Stimulated activated CD4-positive, alpha-beta T cell treated with anti-CD3 and anti-CD28 coated beads, TNF-alpha, amount 100 ng/mL, for 1 hour (primary cell): ENCODE measurements at places on chromosomes 7 and 10.

- no peak for DNase-seq
These were observed 55.6 kb downstream of the CRTAC1 start for GRCh38 chr10:97974526-97975525.

GRCh38 chr10:16954280-16955030, 137.2 kb upstream of the RSU1 start:
- no peak for DNase-seq

DNA sequence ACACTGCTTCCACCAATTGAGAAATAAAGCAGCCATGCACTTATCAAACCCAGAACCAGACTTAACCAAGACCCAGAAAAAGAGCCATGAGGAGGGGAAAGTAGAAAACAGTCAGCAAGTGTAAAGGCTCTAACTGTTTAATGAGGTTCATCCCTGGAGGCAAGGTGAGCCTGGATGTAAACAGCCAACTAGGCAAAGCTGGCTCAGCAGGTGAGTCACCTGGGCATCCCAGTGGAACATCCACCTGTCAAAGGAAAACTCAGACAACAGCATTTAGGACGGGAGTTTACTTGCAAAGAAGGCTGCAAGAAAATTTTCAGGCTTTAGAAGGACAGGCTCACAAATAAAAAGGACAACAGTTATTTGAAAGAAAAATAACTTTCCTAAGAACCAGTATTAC, 153.0 kb downstream of the SNX13 start:
- DNase-seq, result no peak

- no peak for DNase-seq
These were observed 25.6 kb upstream of the ERCC6 start for GRCh38 chr10:49564461-49565009.

- DNase-seq, result no peak
These were observed 1.9 kb upstream of the FAM170B start for GRCh38 chr10:49135575-49136313.

DNA sequence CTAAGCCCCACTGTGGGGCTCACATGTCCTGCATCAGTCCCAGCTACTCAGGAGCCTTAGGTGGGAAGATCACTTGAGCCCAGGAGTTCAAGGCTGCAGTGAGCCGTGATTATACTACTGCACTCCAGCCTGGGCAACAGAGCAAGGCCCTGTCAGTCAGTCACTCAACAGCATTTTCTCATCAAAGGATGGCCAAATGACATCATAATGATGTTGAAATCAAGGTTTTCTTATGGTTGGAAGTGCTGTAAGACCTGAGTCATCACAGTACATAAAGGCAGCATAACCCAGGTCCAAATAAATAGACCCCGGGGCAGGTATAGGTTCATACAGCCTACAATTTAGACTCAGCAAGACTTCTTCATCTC, 341.1 kb downstream of the PARD3 start:
- DNase-seq, result no peak

- DNase-seq, result no peak
These were observed 335.4 kb upstream of the MTPN start for GRCh38 chr7:136312592-136312991.

DNA sequence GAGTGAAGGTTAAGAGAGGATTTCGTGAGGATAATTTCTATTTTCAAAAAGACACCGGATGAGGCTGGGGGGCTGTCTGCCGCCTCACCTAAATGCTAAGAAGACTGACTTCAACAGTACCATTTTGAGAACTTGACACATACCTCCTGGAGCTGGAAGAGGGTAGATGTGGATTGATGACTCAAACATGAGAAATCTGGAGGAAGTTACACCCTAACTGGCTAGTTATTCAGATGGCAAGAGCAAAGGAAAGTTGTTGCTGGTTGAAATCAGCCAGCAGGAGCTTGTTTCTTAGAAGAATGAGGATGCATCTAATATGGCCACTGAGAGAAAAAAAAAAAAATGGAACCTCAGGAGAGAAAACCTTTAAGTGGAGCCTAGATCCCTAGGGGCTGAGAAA, 76.2 kb upstream of the KIAA1217 start:
- no peak for DNase-seq

DNA sequence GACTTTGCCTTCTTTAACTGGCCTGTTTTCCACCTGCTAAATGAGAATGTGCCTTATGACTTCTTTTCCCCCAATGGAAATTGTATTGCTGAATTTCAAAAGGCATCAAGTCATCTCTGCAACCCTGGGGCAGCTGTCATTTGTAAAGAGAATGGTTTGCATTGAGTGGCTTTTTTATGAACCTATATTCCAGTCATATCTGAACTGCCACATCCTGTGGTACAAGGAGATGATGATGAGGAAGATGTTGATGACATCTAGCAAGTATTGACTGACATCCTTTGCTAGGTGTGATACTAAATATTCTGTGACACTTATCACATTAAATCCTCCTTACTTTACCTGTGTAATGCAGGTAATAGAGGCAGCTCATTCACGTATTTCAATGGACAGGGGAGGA, 88.3 kb upstream of the KIAA1217 start:
- no peak for DNase-seq

DNA sequence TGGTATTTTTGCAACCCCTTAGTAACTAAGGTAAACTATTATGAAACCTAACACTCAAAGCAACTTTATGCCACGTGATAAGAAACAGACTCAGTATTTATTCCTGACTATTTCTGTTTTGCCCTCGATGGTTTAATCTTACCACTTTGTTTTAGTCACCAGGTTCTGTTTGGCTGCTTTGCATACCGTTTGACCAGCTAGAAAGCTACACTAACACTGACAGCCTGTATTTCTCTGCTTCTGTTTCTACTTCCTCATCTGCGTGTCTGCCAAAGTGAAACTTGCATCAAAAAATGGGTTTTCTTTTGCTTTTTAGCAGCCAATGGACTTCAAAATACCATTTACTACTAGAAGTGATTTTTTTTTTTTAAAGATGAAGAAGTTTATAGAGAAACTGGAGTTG, 802.5 kb downstream of the GRM8 start:
- DNase-seq, result no peak

- no peak for DNase-seq
These were observed 31.9 kb downstream of the DLD start for GRCh38 chr7:107922886-107923285.

- no peak for DNase-seq
These were observed 343.7 kb downstream of the PTEN start for GRCh38 chr10:88207121-88207546.

DNA sequence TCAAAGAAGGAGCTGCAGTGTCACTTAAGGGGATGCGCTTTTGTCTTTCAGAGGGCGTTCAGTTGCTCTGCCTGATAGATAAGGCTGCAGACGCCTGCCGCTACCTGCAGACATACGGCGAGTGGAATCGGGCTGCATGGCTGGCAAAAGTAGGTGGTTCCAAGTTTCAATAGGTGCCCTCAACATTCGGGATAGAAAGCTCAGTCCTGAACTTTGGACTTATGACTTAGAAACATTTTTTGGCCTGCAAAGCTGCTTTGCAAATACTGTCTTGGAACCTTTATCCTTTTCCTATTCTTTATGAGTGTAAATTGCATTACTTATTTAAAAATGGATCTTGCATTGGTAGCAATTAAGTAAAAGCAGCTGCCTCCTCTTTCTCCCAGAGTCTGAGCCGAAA, 54.1 kb downstream of the WDR11 start:
- no peak for DNase-seq
